ENCODE measurements at places on chromosomes 13 and 19.

- no peak for DNase-seq
Observed at GRCh38 chr19:15532779-15533521, 24.6 kb downstream of the CYP4F22 start.

DNA sequence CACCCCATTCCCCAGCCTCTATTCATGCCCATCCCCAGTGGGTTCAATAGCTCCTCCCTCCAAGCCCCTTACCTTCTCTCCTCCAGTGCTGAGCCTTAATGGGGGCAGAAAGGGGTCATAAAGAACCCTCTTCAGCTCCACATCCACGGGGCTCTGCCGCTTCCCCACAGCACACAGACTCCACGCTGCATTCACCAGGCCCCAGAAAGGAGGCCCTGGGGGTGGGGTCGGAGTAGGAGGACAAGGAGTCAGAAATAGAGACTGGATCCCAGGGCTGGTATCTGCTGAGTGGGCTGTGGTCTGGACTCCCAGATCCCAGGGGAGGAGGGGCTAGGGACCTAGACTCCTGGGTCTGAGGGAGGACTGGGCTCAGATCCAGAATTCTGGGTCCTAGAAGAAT is 1.6 kb downstream of the CA11 start:
- no peak for DNase-seq

GRCh38 chr13:76474966-76475365 is 411.2 kb downstream of the KCTD12 start:
- no peak for DNase-seq

DNA sequence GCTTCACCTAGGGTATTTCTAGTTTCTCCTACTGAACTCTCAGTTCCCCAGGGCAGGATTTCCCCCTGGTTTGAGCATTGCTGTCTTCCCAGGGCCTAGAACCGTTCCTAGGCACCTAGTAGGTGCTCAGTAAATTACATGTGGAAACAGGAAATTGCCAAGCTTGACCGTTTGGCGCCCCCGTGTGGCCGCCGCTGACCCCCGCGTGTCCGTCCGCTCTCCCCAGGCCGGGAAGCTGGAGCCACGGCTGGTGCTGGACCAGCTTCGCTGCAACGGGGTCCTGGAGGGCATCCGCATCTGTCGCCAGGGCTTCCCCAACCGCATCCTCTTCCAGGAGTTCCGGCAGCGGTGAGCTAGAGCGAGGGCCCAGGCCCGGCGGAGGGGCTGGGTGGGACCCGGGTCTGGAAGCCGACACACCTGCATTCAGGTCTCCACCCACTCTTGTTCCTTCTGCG is 55.5 kb downstream of the MYH14 start:
- no peak for DNase-seq

DNA sequence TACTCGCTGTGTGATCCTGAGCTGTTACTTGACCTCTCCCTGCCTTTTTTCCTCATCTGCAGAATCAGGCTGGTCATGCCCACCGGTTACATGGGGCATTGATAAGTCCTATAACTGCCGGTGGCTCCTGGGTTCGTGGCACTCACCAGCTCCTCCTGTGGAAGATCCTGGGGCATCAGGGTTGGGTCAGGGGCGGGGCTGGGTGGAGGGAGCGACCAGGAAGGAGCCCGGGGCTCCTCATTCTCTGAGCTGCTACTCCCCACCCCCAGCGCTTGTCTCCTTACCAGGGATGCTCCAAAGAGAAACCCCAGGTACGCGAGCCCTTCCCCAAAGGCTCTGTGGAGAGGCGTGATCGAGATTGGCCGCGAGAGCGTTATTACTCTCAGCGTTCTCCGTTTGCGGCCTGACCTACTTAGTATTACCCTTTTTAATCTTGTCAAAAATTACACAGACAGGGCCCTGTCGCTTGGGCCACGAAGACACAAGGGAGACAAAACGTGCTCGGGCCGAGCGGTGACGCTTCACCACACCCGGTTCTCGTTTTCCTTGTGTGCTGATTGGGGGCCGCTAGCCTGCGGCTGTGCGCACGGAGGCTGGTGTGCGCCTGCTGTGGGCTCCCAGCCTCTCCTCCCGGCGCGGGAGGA is 10.7 kb downstream of the HDGFL2 start:
- DNase-seq = no peak

DNA sequence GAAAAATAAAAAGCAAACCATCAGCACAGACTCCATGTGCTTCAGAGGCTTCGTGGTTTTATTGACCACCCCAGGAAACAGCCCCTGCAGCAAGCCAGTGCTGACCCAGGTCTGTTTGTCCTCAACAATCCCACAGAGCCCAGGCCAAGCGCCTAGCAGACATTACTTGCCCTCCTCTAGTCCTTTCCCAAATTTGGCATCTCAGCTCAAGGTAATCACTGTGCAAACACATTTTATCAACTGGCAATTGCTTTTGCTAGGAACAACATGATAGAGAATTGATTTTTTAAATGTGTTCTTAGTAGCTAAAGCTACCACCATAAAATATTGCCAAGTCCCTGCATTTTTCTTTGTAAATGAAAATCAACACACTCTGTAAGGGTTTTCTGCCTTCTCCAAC is 121.8 kb downstream of the STOML3 start:
- DNase-seq = no peak

DNA sequence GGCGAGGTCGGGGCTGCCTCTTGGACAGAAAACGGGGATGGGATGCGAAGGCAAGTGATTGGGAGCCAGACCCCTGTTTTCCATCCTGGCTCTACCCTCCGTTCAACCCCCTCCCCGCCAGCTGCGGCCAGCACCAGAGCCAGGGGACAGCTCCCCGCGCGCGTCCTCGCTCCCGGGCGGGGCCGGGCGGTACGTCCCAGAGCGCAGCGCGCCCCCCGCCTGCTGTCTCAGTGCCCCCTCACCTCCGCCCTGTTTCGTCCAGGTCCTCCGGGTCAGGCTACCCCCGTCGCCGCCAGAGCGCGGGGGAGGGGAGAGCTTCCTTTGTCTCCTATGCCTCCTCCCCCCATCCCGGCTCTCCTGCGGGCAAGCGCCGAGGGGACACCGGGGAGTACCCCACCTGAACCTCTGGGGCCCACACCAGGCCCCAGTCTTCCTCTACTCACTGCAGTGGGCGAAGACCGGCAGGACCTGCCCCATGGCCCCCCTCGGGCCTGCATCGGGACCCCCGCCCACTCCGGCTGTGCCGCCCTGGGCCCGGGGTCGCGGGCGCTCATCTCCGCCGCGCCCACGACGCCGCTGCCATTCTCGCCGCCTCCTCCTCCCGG is 396 bp downstream of the RTN2 start:
- no peak for DNase-seq

DNA sequence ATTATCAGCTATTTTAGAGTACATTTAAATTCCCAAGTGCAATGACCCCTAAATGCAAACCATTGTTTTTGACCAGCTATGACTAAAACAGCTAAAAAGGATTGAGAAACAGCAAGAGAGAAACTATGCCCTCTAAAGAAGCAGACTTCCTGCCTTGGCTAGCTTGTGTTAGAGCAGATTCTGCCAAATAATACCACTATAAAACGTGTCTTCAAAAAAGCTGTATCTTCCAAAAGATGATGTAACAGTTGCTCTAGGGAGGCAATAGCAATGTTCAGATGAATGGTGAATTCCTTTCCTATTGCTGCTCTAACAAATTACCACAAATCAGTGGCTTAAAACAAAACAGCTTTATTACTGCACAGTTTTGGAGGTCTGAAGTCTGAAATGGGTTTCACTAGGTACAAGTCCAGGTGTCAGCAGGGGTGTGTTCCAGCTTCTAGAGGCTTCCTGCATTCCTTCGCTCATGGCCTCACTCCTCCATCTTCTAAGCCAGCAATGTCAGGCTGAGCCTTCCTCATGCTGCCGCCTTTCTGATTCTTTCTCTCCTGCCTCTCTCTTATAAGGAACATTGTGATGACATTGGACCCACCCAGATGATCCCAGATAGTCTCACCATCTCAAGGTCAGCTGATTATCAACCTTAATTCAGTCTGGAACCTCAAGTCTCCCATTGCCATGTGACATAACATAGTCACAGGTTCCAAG is 84.5 kb downstream of the LRRC63 start:
- no peak for DNase-seq

- DNase-seq = no peak
Observed at GRCh38 chr19:49020931-49021895, 2.9 kb downstream of the CGB3 start.

DNA sequence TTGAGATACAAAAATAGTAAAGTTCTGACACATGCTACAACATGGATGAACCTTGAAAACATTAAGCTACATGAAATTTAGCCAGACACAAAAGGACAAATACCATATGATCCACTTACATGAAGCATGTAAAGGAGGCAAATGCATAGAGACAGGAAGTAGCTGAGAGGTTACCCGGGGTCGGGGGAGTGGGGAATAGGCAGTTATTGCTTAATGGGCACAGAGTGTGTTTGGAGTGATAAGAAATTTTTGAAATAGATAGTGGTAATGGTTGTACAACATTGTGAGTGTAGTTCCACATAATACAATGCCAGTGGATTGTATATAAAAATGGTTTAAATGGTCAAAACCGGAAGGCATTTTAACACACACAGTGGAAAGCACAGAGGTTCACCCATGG is 4.3 kb downstream of the N4BP2L1 start:
- DNase-seq = no peak

DNA sequence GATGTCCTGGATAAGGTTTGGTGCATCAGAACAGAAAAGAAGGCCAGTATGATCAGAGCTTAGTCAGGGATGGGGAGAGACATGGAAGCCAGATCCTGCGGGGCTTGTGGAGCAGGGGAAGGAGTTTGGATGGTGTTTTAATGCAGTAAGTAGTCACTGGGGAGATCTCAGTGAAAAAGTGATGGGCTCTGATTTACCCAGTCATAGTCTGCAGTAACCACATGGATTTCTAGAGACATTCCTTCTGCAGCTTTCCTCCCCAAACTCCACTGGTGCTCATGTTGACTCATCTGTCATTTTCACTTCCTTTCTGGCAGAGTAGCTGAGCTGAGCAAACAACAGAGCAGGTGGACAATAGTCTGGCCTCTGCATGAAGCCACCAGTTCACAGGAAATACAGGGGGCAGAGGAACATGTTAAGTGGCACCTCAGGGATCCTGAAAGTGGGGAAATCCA is 144.1 kb downstream of the DPF1 start:
- DNase-seq = no peak

DNA sequence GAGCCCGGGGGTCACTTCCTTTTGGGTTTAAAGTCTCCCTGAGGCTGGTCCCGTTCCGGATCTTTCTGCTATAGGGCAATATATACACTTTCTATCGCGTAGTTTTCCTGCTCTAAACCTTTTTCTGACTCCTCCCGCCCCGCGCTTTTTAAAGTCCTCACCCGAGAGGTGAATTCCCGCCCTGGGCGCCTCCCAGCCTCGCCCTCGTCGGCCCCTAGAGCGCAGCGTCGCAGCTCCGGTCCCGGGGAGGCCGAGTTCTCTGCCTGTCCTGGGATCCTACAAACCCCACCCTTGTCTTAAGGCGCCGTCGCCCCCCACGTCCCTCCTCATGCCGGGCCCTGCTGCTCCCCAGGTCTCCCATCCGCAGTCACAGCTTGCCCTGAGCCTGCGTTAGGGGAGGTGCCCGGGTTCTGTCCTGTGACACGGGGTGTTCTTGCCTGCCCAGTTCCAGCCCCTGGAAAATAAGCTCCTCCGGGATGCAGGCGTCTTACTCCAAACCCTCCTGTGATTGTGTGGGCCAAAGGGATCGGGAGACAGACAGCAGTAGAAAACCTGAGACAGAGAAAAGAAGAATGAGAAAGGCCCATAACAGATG is 491 bp downstream of the ZNF525 start:
- no peak for DNase-seq

DNA sequence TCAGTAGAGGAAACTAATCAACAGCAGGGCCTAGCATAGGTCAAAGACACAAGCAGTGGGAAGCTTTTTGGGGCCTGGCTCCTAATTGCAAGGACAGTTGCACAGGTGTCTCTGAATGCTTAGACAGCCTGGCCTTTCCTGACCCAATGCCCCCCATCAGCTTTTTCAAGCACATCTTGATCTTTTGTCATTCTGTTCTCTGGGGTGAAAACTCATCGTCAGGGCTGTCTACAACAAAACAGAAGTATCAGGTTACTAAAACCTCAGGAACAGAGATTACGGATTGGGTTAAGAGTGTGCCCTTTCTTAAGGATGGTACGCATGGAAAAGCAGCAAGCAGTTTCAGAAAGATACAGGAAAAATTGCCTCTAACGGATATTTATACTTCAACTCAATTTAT is 8.3 kb upstream of the ZNF254 start:
- no peak for DNase-seq

DNA sequence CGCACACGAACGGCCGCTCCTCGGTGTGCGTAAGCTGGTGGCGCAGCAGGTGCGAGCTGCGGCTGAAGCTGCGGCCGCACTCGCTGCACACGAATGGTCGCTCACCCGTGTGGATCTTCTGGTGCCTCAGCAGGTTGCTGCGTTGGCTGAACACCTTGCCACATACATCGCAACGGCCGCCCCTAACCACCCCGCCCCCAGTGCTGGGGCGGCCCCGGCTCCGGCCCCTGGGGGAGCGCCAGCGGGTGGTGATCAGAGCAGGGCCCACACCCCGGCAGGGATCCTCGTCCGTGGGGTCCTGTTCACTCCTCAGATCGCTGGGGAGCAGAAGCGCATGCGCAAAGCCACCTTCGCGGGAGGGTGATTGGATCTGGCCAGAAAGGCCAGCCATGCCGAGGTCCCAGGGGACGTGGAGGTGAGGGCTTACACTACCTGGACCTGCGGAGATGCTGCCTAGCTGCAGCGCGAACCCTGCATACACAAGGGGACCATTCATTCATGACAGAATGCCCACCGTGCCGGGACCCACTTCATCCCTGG is 4.7 kb upstream of the UBE2M start:
- DNase-seq = no peak

DNA sequence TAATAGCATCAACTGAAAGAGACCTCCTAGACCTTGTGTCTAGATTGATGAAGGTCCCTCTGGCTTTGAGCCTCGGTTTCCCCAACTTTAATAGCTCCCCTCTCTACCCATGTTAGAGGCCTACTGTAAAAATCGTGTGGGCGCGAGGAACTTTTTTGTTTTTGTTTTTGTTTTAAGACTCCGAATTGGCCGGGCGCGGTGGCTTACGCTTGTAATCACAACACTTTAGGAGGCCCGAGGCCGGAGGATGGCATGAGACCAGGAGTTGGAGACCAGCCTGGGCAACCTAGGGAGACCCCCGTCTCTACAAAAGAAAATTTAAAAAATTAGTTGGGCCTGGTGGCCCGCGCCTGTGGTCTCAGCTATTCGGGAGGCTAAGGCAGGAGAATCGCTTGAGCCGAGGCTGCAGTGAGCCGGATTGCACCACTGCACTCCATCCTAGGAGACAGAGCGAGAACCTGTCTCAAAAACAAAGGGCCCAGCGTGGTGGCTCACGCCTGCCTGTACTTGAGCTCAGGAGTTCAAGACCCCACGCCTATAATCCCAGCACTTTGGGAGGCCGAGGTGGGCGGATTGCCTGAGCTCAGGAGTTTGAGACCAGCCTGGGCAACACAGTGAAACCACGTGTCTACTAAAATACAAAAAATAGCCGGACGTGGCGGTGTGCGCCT is 858 bp upstream of the PPP6R1 start:
- DNase-seq = no peak

GRCh38 chr13:49546561-49546960 is 38.8 kb downstream of the RCBTB1 start:
- no peak for DNase-seq

- DNase-seq = no peak
Observed at GRCh38 chr13:75521956-75522355, 15.7 kb downstream of the COMMD6 start.

GRCh38 chr19:6576869-6577475 is 14.0 kb downstream of the CD70 start:
- no peak for DNase-seq

GRCh38 chr13:106246242-106246641 is 289.2 kb downstream of the EFNB2 start:
- no peak for DNase-seq

All from omental fat pad (tissue), 4 donors.